ENCODE measurements at places on chromosomes 6 and 20.

DNA sequence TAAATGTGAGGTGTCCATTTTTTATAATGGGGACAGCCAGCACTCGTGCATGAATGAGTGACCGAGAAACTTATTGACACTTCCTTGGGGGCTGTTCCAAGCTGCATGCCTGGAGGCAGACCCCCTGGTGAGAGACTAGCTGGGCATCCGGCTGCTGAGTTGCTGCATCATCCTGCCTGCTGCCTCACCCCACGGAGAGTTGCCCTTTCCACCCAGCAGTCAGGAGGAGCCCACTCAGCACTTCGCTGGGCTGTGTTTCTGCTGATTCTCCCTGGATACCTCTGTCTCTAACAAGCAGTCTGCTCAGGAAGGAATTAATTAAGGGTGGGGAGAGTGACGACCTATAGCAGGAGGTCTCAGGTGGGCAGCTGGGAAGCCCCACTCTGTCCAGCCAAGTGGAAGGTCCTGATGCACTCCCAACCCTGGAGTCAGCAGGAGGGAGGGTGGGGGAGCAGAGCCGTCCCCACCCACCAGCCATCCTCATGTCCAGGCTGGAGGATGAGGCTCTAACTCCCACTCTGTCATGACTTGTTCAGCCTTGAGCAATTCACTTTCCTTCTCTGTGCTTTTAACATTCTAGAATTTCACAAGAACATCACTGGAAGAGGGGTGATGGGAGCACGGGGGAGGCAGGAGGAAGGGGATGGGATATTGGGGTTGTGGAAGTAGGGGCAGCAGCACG, 177.3 kb downstream of the LRFN2 start:
- no peak for DNase-seq

DNA sequence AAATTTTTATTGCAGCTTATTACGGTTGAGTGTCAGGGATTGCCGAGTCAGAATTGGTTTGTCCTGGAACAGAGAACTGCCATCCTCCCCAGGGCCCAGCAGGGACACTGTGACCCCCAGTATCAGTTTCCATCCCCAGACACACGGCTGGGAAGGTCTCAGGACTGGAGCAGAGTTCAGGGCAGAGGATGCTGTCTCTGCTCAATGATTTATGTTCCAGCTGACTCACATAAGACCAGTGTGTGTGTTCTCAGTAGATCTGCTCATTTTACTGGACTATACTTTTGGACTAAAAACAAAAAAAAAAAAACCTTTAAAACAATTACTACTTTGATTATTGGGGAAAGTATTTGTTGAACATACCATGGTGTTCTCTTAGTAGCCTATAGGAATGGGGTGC, 44.2 kb downstream of the FNDC1 start:
- no peak for DNase-seq

DNA sequence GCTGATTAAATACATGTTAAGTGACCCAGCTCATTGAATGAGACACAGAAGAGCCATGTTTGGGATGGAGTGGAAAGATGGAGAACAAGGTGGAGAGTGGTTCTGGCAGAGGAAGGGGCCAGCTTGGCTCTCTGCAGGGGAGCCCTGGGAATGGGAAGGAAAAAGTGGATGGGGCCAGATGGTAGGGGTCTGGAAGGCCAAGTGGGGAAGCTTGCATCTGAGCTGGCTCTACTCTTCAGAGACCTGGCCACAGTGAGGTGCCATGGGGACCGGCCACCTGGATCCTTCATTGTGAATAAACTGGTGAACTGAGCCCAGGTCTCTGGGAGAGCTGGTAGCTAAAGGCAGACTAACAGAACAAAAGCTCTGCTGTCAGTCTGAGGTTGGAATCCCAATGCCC, 48.9 kb upstream of the SIRPA start:
- DNase-seq = no peak

DNA sequence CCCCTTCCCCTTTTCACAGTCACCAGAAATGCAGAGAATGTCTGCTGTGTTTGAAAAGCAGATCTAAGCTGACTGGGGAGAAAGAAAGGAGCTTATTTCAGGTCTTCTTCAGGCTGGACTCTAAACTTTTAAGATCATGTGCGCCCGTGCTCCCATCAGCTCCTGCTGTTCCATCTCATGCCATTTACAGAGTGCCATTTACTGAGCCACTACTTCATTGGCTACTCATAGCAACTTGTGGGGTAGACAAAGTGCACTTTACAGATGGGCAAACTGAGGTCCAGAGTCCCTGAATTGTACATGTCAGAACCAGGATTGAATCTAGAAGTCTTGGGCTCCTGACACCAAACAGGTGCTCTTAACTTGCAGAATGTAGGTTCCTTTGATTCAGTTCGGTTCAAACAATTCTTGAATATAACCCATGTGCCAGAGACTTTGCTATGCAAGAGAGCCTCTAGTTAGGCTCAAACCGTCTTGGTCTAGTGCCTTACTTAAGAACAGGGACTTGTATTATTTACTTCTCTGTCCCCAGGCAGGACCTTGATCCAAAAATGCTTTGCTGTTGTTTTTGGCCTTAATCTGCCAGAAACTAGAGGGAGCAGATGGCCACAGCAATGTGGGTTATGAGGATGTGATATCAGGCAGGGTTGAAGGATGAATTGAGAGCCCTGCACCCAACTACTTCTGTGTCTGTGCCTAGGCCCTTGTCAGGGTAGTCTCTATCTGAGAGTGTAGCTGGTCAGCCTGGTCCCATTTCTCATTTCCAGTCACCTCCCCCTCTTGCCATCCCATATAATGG, 56.4 kb downstream of the RALY start:
- no peak for DNase-seq

- peak; percentile 86 for DNase-seq
Measured at GRCh38 chr20:49747707-49748524, 34.2 kb upstream of the B4GALT5 start.

GRCh38 chr6:87171938-87172633, 16.7 kb downstream of the ZNF292 start:
- no peak for DNase-seq

DNA sequence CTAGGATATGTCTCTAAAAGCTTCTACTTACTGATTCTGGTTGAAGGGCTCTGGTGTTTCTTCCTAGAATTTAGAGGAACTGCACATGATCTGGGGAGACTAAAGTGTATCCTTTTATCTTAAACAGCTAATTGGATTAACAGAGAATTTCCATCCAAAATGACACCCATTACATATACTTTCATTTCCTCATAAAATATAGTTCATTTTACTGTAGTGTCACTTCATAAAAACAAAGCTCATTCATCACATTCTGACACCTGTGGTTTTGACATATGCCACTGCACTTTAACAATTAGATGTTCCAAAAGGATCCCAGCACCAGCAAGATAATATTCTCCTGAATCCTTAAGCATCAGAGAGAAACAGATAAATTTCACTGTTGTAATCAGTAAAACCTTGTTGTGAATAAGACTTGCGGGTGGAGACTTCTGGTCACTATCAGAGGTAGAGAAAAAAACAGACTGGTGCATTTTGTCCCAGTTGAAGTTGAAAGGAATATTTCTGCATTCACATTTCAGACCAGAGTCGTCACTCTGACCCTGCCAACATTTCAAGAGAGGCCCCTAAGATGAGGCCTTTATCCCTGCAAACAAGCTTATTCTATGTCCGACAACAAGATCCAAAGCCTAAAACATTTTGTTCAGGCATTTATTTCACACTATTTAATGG, 175.3 kb upstream of the BMP5 start:
- no peak for DNase-seq

DNA sequence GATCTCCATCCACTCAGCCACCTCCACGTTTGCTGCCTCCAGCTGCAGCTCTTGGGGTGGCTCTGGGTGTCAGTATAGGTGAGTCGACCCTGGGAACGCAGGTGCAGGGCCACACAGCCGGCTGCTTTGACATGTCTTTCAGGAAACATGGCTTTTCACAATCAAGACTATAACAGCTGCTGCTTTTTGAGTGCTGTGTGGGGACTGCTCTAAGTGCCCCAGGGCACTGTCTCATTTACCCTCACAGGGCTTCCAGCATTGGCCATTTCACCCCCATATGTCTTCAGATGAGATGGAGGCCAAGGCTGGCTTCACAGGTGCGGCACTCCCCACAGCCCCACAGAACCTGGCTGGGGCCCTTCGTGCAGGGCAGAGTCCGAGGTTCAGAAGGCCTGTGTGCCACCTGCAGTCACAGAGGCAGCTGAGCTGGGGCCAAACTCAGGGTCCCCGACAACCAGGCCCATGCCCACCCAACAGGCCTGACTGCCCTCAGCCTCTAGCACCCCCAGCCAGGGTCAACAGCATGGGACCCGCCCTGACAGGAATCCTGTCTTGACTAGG, 14.9 kb upstream of the CST7 start:
- peak; percentile 15 for DNase-seq

DNA sequence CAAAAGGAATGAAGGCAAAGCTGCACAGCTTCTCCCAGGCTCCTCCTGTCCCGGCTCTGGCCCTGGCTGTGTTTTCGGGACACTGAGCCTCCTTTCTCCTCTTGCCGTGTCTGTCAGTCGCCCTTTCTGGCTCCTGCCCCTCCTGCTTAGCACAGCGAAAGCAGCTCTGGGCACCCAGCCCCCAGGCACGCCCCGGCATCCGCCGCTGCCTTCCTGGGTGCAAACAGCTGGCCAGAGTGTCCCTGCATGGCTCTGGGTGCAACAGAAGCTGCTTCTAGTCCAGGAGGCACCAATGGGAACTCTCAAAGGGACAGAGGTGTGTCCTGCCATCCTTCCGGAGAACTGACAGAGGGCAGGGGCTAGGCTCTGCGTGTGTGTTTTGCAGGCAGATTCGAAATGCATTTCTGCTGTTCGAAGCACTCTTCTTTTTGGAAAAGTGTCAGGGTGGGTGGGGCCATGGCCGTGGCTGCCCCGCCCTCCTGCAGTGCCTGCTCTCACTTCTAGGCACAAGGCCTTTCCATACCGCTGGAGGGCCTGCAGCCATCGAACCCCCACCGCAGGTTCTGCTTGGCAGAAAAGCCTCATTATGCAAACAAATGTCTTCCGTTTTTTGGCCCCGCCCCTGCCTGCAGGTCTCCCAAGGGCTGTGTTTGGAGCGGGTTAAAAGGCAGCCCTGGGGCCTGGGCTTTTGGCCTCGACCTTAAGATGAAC, 15.5 kb downstream of the COL9A3 start:
- DNase-seq = peak; percentile 52

DNA sequence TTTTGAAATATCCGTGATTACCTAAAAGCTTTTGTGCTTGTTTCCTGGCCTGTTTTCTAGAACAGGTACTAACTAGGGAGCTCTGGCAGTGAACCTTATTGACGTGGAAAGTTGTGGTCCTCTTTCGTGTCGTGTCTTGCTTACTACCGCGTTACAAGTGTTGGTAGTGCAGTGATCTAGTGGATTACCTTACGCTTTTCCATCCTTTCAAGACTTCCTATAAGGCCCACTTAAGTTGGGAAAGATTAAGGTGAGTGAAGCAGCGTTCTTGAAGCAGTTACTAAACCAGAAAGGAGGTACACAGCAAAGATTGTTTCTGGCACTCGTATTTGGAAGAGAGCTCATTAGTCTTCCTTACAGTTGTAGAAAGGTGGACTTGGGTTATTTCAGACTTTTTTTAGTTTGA, 1.9 kb downstream of the PNRC1 start:
- DNase-seq = no peak

GRCh38 chr6:33313105-33313708, 671 bp downstream of the TAPBP start:
- no peak for DNase-seq

- DNase-seq = no peak
Measured at GRCh38 chr20:62814060-62814708, 2.7 kb upstream of the COL9A3 start.

DNA sequence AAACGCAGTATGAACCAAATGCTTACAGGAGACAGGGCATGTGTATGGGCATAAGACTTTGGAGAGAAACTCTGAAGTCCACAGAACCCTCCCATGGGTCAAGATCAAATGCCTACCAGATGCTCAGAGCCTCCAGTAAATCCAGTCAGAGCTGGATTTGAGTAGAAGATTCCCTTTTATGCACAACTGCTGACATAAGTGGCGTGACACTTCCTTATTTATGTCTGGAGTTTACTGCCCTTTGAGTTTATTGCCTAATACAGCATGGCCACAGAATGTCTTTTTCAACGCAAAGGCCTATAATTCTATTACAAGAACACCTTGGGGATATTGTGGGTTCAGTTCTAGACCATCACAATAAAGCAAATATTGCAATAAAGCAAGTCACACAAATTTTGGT, 220.0 kb upstream of the FOXQ1 start:
- no peak for DNase-seq

DNA sequence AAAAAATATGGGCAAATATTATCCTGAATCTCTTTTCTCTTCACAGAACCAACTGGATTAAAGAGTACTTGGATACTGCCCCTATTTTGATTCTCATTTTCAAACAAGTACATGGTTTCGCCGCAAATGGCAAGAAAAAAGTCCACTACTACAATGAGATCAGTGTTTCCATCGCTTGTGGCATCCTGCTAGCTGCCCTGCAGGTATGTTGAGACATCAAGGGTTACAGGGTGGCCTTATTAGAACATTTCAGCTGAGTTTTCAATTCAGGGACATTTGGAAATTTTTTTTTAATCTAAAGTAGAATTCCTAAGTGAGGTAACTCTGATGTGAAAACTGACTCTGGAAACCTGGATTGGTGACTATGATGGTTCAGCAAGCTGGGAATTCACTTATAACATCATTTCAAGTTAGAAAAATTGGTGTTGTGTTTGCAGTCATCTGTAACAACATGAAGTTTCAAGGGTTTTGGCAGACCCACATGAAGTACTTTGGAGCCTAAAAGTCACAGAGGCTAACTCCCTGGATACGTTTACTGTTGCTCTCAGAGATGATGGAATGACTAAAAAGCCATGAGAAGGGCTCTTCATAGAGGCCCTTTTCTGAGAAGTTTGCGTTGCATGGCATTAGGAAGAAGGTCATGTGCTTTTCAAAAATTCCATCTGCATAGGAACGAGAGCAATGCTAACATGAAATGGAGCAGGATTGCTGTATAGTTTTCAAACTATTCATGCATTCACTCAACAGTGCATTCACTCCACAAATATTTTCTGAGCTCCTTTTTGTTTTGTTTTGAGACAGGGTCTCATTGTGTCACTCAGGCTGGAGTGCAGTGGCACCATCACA, 25.5 kb downstream of the IYD start:
- no peak for DNase-seq

DNA sequence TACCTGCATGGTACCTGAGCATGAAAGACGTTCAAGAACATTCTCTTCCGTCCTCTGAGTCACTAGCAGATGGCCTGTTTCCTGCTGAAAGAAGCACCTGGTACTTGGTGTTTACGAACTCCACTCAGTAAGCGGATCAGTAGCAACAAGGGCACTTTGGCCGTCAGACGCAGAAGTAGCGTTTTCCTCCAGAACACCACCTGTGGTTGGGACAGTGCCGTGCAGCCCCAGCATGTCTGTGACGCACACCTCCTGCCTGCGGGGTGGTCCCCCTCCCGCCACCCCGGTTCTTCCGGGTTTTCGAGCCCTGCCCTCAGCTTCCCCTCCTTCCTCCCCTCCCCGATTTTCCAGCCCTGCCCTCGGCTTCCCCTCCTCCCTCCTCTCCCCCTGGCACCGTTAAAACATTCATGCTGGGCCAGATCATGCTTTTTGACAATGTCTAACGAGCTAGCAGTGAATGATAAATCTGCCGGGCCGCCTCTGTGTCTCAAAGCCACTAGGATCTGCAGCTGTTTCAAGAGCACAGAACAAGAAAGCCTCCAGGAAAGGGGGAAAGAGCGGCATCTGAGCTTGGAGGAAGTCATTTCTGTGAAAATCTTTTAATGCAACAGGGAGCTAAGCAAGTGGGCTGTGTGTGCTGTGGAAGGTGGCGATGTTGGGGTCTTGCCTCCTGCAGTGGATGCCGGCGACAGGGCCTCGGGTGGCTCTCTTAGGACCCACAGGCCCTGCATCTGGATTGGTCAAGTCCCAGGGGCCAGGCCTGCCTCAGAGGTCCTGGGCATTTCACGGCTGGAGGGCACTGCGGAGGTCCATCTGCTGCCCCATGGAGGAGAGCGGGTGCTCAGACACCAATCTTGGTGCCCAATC, 207.9 kb downstream of the ERMARD start:
- peak; percentile 18 for DNase-seq
